GM18507 (cell line): ENCODE measurements at places on chromosomes 7 and 10.

- DNase-seq: no peak
Observed at GRCh38 chr10:116899626-116900025, 50.3 kb downstream of the ENO4 start.

DNA sequence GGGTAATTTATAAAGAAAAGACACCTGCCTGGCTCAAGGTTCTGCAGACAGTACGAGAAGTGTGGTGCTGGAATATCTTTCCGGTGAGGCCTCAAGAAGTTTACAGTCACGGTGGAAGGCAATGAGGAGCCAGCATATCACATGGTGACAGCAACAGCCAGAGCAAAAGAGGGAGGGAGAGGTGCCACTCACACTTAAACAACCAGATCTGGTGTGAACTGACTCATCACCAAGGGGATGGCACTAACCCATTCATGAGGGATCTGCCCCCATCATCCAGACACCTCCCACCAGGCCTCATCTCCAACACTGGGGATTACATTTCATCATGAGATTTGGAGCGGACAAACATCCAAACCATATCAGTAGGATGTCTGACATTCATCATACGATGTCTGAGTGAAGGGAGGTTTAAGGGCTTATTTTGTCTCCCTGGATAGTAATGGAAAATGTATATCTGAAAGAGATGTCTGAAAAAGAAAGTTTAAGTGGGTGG, 23.5 kb upstream of the KBTBD2 start:
- no peak for DNase-seq

DNA sequence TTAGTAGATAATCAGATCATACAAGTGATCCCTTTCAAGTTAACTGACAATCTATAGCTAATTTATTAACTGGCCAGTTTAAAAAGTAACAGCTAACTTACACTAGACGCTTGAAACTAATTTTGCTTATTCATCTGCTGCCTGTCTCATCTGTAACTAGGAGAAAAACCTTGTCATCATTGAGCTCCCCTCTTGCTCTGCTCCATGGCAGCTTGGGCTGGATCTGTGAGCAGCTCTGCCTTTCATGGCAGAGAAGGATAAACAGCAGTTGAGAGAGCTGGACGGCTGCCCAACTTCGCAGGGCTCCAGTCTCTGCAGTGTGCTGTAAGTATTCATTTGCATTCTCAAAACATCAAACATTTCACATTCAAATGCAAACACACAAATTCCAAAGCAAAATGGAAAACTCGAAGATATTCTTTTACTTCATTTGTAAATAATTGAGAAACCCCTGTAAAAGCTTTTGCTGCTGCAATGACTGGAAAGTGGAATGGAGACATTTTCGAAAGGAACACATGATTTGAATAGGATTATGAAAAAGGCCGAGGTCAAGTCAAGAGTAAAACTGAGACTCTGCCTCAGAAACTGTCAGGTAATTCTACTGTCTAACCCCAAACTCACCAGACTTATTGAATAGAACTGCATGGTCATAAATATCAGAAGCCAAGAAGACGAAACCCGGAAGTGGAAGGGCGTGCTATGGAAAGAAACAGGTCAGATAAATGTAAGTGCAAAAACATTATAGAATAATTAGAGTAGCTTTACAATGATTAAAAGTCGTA, 17.6 kb downstream of the SLC35B4 start:
- DNase-seq: no peak

- DNase-seq: no peak
Observed at GRCh38 chr10:12949248-12949647, 52.3 kb downstream of the CCDC3 start.

GRCh38 chr7:112880818-112881418, 90.7 kb upstream of the TMEM168 start:
- no peak for DNase-seq

DNA sequence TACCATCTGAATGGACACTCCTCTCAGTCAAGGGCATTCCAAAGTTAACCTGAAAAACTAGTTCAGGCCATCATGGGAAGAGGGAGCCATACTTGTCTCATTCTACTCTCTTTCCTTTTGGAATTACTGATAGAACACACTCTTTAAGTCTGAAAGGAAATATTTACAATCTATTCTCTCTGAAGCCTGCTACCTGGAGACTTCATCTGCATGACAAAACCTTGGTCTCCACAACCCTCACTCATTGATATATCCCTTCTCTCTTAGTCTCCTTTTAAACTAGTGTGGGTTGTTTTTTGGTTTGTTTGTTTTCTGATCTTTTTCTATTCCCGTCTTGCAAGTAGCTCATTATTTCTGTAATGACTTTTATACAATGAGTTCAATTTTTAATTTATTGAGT, 169.5 kb downstream of the C1GALT1 start:
- DNase-seq: no peak

DNA sequence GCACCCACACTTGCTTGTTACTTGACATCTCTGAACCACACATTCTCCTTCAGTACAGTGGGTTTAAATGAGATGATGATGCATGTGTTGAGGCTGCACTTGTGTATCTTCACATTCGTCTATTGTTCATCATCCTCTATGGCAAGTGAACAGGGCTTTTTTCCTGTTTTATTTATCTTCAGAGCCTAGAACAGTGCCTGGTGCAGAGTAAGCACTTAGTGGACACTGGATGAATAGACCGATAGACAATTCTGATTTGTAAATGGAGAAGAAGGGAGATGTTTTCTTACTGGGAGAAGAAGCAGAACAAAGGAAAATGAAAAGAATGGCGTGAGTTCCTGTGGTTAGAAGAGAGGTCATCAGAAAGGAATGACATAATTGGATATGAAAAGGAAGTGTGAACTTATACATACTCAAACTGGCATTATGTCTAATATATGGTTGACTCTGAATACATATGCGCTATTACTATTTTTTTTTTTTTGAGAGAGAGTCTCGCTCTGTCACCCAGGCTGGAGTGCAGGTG, 99.7 kb downstream of the AVL9 start:
- DNase-seq: no peak

GRCh38 chr7:33109005-33109757, at the start of gene RP9:
Gene RP9, minus strand, starts transcription at chr7:33109404. Its CDS starts 32 bp downstream, at chr7:33109372.
- peak; percentile 55 for DNase-seq

GRCh38 chr7:1226186-1226901, 6.3 kb upstream of the UNCX start:
- no peak for DNase-seq

DNA sequence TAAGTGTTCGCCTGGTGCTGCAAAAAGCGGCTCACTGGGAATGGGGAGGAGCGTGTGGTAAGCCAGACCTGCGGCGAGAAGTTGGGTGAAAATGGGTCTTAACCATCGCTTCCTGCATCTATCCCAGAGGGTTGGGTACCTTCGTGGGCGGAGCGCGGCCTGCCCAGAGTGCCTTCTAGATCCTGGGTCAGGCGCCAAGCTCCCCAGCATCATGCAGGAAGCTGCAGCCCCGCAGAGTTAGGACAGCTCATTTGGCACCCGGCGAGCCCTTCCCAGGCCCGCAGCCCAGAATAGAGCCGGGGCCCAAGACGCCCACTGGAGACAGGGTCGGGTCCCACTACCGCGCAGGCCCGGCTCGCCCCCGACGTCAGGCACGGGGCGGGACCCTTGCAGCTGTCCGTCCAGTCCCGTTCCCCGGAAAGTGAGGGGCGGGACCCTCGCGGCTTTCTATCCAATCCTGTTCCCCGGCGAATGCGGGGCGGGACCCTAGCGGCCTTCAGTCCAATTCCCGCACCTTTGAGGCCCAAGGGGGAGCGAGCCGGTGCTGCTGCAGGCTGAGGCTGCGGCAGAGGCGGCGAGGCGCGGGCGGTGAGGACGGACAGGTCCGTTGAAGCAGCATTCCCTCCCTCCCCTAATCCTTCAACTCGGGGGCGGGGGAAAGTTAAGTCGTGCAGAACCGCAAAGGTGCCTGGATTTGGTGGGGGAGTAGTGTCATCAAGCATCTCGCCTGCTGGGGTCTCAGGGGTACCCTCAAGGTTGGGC, at the start of gene CROT:
Gene CROT, plus strand, starts transcription at position 499 of the 762 bp plus-strand sequence. CDS start 3,405 bp downstream, outside the sequence.
- peak; percentile 86 for DNase-seq

- DNase-seq: no peak
Observed at GRCh38 chr7:18901351-18901750, 216.1 kb downstream of the TWIST1 start.
